ENCODE measurements at places on chromosomes 12 and 14.

DNA sequence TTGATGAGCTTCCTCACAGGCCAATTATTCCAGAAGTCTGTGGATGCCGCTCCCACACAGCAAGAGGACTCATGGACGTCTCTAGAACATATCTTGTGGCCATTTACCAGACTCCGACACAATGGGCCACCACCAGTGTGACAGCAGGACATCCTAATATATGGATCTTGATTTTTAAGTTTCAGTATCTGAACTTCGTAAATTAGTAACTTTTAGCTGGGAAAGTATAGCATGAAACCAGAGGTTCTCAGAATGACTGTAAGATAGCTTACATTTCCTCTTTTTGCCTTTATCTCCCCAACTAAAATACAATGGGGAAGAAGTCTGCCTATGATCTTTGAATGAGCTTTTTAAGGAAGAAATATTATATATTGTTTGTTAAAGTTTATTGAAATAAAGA lies 87.0 kb downstream of the DNAI7 start:
- no peak for DNase-seq

DNA sequence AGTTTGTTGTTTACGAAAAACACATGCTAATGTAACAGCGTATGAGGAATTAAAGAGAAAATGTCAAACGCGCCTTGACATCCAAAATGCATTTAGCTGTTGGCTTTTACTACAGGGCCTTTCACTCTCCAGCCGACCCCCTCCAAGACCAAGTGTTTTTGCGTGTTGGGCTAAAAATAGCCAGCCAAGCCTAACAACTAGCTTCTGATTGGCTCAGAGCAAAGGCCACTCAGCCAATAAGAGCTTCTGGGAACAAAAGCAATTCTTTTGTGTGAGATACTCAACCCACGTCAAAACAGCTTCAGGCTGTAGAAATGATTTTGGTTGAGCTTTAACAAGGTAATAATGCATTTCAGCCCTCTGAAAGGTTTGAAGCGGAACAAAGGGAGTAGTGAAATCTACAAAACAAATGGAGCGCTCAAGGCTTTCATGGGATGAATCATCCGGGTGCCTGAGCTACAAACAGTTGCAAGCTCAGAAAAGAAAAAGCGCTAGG lies 198.7 kb upstream of the DCN start:
- DNase-seq, result no peak

GRCh38 chr14:81157431-81157830 lies 63.3 kb downstream of the GTF2A1 start:
- no peak for DNase-seq

- no peak for DNase-seq
Measured at GRCh38 chr12:16756833-16757555, 151.0 kb upstream of the LMO3 start.

GRCh38 chr14:99947695-99948094 lies 117.5 kb upstream of the EVL start:
- DNase-seq, result no peak

DNA sequence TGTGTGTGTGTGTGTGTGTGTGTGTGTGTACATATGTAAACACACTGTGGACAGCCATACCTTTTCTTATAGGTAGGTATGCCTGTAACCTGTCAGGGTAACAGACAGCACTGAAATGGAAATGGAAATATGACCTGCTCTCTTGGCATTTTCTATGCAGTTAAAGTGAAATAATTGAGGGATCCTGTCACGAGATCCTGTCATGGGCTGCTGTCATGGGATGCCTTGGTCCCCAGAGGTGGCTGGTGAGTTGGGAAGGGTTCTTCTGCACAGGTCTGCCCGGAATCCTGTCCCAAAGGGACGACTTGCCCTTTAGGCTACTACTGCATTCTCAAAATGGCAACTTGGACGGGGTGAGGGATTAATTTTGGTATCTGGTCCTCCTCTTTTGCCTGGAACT lies 47.3 kb downstream of the ELK3 start:
- no peak for DNase-seq

GRCh38 chr14:57205938-57206337 lies 62.8 kb downstream of the EXOC5 start:
- no peak for DNase-seq

GRCh38 chr12:6850796-6851152 lies 312 bp downstream of the CDCA3 start:
- DNase-seq, result no peak

GRCh38 chr12:45337835-45338234 lies 121.9 kb downstream of the ANO6 start:
- DNase-seq, result no peak

GRCh38 chr12:113065126-113066007 lies 8.8 kb downstream of the DTX1 start:
- no peak for DNase-seq

DNA sequence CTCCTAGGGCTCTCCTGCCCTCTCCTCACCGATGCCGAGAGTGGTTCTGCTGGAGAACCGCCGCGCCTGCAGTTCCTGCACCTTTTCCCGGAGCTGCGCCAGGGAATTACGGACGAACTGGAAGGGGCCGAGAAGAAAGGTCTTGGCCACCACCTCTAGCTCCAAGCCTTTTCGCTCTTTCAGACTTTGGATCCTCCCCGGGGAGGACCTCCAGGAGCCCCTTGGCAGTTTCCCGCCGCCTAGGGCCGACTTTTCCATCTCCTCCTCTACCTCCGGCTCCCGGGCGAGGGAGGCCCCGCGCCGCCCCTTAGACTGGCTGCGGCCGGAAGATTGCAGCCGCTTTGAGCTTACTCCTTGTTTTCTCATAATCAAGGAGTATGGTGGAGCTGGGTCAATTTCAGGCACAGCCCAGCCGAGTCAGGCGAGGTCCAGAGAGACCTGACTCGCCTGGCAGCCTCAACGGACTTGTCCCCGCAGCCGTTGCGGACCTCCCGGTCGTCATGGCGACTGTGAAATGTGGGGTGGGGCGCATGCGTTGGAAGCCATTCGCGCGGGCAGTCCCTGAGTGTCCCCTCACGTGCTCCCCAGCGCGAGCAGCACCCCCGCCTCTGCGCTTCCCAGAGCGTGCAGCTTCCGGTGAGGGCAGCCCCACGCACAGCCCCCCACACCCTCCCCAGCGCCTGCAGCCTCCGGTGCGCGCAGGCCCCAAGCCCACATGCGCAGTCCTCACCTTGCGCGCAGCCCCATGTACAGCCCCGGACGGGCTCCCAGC lies at the start of gene DPY19L2:
Gene DPY19L2, minus strand, starts transcription at position 466 of the 772 bp plus-strand sequence. Its CDS starts 100 bp downstream, at position 366.
- peak; percentile 26 for DNase-seq

- no peak for DNase-seq
Measured at GRCh38 chr14:38964630-38965029, 138.4 kb downstream of the SEC23A start.

- DNase-seq, result no peak
Measured at GRCh38 chr12:91482231-91482630, 299.6 kb upstream of the DCN start.

DNA sequence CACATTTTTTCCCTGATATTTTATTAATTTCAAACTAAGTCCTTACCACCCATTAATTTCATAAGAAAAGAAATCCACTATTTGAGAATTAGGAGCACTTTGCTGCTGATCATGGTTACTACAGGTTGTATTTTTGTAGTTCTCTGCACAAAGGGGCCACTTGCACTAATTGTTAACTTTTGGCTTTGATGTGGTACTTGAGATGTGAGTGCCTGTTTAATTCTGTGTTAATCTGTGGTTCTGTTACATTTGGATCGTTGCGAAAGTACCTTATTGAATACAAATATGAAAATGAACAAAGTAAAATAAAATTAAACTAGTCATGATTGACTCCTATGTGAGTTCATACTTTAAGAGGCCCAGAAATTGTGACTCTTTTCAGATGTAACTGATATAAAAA lies 374.9 kb upstream of the RGS6 start:
- DNase-seq, result no peak

DNA sequence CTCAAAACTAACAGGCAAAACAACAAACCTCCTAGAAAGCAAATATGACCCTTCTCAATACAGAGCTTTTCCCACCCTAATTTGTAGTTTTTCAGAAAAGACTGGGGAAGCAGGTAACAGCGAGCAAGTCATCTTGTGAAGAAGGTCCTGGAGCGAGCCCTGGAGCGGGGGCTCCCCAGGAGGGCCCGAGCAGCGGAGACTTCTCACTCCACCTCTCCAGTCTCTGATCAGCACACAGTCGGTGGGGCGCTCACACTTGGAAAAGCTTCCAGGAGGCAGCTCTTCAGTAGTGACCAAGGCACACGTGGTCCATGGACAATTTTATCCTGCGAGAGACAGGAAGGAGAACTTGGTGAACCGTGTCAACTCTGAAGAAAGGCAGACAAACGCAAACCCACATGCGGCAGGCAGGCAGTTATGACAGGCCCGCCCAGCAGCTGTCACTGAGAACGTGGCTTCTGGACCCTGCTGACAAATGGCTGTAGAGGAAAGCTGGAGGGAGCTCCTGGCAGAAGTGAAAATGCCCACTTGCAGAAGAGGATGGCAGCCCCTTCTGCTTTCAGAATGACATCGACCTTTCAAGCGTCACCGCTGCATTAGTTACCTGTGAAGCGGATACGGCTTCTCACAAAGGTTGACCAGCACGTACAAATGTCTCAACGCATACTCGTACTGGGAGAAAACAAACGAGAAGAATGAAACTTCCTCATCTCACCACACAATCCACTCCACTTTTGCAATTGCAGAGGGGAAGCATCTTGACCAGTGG lies 44.2 kb downstream of the LGMN start:
- no peak for DNase-seq

DNA sequence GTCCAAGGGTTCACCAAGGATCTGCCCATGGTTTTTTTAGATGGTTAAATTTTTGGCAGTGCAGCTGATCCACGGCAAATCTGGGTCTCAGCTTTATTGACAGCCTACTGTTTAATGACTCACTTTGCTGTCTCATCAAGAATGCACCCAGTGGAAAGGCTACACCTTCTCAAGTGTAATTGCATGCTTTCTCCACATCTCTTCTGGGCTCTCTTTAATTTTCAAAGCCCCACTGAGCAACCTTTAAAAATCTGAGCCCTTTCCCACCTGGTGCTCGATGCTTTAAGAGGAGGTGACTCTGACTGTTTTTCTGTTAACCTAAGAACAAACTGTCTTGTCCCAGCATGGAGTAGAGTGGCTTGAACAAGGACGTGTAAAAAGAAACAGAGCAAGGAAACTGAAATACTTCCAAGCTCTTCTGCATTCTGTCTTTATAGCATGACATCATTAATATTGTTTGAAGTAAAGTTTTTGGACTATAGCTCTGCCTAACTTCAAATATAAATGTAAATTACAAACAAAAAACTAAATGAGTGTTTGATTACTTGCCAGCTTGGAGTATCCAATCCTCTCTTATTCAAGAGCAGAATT lies 214.2 kb upstream of the KRR1 start:
- no peak for DNase-seq

- no peak for DNase-seq
Measured at GRCh38 chr12:6253278-6253677, 53.1 kb downstream of the CD9 start.
